RWPE2 (cell line): ENCODE measurements at places on chromosomes 13 and 19.

- DNase-seq = peak; percentile 81
- peak within 1 kb of the TSS; percentile 65 for H3K27ac ChIP-seq
- H3K27me3 ChIP-seq = no peaks in the 10 kb centered on the region
- H3K36me3 ChIP-seq = no peaks in the 10 kb centered on the region
Observed at GRCh38 chr19:31349160-31349881, at the start of gene TSHZ3. TSS of gene TSHZ3 (minus strand) at chr19:31349436. CDS start at chr19:31349219, 217 bp downstream.

GRCh38 chr19:2224754-2225349 lies 11.3 kb downstream of the PLEKHJ1 start:
- no peaks in the 10 kb centered on the region for H3K27me3 ChIP-seq
- H3K4me3 ChIP-seq = no peak overlapping the region
- H3K27ac ChIP-seq = no peak overlapping the region
- DNase-seq = no peak
- no peaks in the 10 kb centered on the region for H3K4me1 ChIP-seq

- no peaks in the 10 kb centered on the region for H3K36me3 ChIP-seq
- DNase-seq = no peak
- peak overlapping the region; percentile 21 for H3K4me3 ChIP-seq
Observed at GRCh38 chr19:7799640-7800355, 30.2 kb upstream of the EVI5L start.

- no peak overlapping the region for H3K27ac ChIP-seq
- H3K4me1 ChIP-seq = no peaks in the 10 kb centered on the region
- no peak for DNase-seq
- H3K4me3 ChIP-seq = no peak overlapping the region
Observed at GRCh38 chr13:41244556-41244955, 18.8 kb downstream of the MTRF1 start.

- no peak for DNase-seq
- H3K4me1 ChIP-seq = no peaks in the 10 kb centered on the region
- no peaks in the 10 kb centered on the region for H3K27me3 ChIP-seq
- H3K36me3 ChIP-seq = no peaks in the 10 kb centered on the region
Observed at GRCh38 chr13:23898101-23898500, 799 bp upstream of the C1QTNF9B start.
